Stimulated activated CD4-positive, alpha-beta T cell treated with anti-CD3 and anti-CD28 coated beads, Interleukin-15, amount 100 ng/mL, for 48 hours (primary cell): ENCODE measurements at places on chromosomes 1 and 21.

GRCh38 chr1:111747282-111747734 lies 8.1 kb upstream of the INKA2 start:
- peak; percentile 59 for DNase-seq

- no peak for DNase-seq
Measured at GRCh38 chr1:91552596-91552995, 51.9 kb downstream of the CDC7 start.

GRCh38 chr1:196558411-196558810 lies 49.8 kb downstream of the KCNT2 start:
- no peak for DNase-seq

DNA sequence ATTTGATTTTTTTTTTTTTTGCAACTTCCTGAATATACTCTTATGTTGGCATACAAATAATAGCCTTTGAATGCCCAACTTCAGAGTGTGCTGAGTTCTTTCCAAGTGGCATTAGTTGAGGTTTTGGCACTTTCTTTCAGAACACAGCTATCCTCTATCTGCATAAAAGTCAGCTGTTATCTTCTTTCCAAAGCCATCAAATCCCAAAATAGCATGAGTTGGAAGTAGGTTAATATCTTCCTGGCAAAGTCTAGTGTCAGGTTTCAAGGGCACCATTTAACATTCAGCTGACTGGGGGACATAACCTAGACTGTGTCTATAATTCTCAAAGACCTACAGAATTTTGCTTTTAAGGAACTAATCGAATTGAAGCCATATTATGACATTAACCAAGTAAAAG lies 223.9 kb downstream of the PLPP3 start:
- DNase-seq, result no peak

GRCh38 chr1:117657949-117658660 lies 52.3 kb downstream of the TENT5C start:
- no peak for DNase-seq
